ENCODE measurements at places on chromosomes 3 and 15.

DNA sequence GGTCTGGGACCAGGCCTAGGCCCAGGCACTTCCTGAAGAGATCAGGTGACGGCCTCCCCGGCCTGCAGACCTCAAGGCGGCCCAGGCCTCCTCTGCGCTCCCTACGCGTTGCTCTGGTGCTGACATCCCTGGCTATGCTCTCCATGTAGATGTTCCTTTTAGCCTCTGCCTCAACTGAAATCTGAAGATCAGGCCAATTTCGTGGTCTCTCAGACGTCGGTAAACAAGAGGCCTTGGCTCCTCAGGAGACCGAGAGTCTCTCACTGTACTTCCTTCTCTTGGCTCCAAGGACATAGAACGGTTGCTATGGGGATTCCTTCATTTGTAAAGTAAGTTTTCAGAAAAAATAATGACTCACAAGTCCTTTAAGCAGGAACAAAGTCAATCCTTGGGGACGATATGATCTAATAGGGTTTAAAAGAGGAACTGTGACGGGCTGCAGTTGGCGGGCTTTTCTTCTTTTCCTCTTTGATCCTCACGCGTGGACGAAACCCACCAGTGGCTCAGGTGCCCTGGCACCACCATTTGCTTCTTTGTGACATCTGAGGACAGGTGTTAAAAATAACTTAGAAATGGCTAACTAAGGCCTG lies 55.6 kb upstream of the CGNL1 start:
- no peak for DNase-seq

- DNase-seq: no peak
These were observed 253.7 kb downstream of the PLCL2 start for GRCh38 chr3:17138246-17139039.

GRCh38 chr3:169575381-169575780 lies 88.1 kb downstream of the MECOM start:
- DNase-seq: peak; percentile 50

DNA sequence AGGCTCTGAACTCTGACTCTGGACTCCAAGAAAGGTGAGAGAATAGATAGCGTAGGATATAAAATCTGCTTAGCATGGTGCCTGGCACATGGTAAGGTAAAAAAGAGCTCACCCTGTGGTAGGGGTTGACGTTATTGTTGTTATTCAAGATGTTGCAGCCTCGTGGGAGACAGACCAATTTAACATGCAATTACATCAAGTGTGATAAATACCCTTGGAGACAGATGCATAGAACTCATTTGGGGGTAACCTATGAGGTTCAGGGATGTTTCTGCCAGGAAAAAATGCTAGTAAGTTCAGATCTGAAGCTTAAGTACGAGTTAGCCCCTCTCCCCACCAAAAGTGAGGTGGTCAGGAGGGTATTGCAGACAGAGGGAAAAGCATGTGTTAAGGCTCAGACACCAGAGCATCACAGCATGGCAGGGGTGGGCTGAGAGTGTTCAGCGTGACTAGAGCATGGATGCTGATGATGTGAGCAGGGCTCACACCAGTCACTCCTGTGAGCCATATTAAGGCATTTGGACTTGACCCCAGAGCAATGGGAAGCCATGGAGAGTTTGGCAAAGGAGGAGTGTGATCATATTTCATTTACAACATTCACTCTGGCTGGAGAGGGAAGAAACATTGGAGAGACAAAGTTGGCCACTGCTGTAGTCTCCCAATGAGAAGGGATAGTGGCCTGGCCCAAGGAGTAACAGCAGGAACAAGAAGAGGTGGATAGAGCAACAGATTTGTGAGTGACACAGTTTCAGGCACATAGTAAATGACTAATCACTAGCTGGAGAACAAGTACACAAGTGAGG lies 181.0 kb downstream of the UACA start:
- no peak for DNase-seq

DNA sequence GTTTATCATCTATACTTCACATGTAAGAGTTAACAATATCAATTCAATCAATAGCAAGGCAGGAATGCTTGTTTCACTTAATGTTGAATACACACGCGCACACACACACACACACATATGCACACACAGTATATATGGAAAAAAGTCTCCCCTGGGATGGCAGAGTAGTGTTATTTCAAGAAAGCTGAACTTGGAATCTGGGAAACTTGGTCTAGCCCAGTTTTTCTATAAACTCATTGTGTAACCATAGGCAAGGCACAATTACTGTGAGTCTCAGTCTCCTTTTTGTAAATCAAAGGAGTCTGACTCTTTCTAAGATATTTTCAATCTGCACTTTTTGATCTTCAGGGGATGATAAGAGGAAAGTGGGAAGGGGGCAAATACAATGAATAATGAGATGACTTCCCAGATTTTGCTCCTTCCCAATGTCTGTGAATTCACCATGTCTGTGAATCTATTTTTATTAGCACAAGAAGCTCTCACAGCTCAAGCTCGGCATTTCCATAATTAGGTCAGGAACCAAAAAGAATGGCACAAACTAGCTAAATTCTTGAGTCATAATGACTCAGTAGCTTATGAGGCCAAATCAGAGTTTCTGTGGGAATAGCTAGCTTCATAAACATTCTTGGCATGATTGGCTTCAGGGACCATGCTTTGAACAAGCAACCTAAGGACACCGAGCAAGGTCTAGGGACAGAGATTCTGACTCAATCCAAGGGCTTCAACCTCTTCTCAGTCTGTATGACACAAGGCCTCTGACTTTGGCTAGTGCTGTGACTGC lies 227.4 kb upstream of the DCBLD2 start:
- DNase-seq: no peak

GRCh38 chr3:112634786-112635541 lies 6.0 kb downstream of the CCDC80 start:
- DNase-seq: no peak

GRCh38 chr3:129460155-129460554 lies 20.1 kb downstream of the IFT122 start:
- no peak for DNase-seq

DNA sequence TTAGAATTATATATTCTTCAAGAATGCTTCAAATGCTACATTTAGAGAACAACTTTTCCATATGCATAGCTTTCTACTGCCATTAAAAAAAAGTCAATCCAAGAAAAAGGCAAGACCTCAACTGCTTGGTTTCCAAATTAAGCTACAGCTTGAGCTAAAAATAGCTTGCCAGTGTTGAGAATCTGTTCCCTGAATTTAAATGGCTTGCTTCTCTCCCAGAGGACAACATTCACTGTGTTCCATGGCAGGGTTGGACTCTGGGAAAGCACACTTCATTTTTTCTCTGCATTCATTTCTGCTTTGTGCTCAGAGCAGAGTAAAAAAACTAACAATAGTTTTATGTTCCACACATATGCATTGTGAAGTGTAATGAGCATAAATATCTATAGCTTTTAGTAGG lies 50.3 kb upstream of the ACTL6A start:
- no peak for DNase-seq

All from retina (tissue), 1 donor.